ENCODE measurements at places on chromosomes 11 and 22.

- DNase-seq: no peak
Observed at GRCh38 chr22:41995211-41995610, 3.4 kb upstream of the WBP2NL start.

DNA sequence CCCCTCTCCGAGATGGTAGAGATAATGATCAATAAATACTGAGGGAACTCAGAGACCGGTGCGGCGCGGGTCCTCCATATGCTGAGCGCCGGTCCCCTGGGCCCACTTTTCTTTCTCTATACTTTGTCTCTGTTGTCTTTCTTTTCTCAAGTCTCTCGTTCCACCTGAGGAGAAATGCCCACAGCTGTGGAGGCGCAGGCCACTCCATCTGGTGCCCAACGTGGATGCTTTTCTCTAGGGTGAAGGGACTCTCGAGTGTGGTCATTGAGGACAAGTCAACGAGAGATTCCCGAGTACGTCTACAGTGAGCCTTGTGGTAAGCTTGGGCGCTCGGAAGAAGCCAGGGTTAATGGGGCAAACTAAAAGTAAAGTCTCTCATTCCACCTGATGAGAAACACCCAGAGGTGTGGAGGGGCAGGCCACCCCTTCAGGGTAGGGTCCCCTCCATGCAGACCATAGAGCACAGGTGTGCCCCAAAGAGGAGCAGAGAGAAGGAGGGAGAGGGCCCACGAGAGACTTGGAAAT lies 43.2 kb downstream of the IGLL1 start:
- no peak for DNase-seq

- DNase-seq: no peak
Observed at GRCh38 chr11:101083335-101083734, 46.3 kb downstream of the PGR start.

GRCh38 chr11:120186774-120187591 lies 23.8 kb upstream of the OAF start:
- DNase-seq: no peak

DNA sequence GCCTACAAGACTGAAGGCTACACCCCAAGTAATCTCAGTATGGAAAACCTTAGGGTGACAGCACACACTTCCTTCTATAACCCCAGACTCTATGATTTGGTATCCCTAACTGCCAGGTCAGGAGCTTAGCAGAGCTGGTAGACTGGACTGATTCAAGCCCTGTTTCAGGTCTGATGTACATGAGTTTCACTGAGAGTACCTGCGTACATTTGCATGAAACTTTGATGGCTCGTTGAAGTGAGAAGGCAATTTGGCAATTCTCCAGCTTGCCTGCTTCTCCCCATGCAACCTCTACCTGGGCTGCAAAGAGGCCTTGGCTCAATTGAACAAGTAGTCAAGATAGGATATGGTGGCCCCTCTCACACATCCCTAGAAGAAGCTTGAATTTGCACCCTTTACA lies 10.2 kb downstream of the FIBIN start:
- no peak for DNase-seq

DNA sequence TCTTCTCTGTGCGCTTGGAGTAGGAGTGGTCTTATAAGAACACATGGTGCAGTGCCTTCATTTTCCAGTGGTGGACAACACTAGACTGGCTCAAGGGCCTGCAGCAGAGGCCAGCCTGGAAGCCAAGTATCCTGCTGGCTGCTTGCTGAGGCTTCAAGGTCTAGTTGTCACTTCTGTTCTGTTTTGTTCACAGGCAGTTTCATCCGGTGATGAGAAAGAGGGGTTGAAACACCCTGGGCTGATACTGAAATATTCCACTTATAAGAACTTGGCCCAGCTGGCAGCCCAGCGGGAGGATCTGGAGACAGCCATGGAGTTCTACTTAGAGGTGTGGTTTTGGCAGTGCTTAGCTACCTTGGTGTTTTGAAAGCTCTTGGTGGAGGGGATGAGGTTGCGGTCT lies 29.8 kb downstream of the CABIN1 start:
- DNase-seq: no peak

DNA sequence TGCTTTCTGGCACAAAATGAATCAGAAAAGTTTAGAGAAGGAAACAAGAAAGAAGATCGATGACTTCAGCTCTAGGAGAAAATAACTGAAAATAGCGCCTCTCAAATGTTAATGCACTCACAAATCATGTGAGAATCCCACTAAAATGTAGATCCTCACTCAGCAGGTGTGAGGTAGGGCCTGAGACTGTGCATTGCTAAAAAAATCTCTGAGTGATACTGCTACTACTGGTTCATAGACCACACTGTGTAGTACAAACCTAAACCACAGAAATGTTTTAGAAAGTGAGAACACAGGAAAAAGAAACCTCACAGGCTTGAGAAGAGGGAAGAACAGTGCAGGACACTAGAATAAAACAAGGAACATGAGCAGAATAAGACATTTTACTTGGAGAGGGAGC lies 2.0 kb downstream of the OR8D4 start:
- no peak for DNase-seq

DNA sequence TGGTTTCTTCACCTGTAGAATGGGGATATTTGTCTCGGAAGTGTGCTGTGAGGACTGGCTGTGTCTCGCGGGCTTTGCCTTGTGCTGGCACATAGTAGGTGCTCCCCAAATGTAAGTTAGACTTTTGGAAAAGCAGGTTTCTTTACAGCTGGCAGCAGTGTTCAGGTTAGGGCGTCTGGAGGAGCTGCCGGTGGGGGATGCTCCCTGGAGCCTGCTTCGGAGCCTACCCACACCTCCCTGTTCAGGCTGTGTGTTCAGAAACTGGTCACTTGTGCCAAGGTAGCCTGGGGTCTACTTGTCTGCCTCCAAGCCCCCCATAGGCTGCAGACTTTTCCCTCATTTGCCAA lies 60.0 kb downstream of the OTOG start:
- no peak for DNase-seq

DNA sequence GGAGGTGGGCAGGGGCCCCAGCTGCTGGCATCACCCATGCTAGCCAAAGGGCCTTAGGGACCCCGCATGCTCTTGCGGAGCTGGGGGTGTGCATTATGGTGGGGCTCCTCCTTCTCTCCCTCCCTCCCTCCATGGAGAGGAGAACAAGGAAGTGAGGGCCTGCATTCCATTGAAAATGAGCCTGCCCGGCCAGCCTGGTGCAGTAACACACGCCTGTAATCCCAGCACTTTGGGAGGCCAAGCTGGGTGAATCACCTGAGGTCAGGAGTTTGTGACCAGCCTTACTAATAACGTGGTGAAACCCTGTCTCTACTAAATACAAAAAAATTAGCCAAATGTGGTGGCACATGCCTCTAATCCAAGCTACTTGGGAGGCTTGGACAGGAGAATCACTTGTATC lies 22.4 kb downstream of the SNAP29 start:
- no peak for DNase-seq

GRCh38 chr22:23520863-23521440 lies 59.1 kb downstream of the IGLL1 start:
- no peak for DNase-seq

DNA sequence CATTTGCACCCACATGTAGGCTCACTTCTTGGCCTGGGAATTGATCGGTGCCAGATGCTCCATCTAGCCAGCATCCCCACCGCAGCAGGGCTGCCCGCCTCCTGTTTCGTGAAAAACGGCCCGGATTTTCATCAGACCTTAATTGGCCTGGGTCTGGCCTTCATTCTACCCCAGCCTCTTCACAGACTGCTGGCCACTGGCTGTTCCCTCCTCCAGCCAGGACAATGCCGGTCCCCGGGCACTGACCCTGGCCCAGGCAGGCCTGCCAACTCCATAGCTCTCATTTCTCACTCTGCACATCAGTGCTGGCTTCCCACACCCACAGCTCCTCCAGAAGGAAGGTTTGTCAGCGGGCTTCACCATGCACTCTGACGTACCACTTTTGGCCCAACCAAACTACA lies 27.9 kb downstream of the TIMP3 start:
- no peak for DNase-seq

DNA sequence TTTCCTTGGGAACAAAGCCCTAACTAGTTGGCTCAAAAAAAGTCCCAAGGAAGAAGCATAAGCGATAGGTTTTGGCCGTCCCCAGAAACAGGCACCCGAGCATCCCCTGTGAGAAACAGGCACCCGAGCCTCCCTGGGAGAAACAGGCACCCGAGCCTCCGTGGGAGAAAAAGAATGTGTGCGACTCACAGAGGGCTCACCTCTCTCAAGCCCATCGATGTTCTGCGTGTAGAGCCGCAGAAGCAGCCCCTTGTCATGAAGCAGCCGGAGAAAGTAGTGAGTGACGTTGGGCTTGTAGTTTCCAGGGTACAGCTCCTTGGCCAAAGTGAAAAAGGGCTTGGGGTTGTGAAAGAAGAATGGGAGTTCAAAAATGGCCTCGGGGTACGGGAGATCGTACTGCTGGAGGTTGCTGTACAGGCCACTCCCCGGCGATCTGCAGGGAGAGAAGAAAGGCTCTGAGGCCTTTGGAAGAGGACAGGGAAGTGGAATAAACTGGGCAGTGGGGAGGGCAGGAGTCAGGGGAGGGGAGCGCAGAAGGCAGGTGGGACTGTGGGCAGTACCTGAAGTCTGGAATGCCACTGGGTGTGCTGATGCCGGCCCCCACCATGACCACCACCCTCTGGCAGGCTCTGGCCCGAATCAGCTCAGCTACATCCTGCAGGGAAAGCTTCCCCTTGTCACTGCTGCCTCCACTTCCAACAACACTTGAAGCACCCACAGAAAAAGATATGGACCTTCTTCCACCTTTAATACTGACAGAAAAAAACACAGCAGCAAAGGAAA lies 3.2 kb downstream of the SIRT3 start:
- no peak for DNase-seq

DNA sequence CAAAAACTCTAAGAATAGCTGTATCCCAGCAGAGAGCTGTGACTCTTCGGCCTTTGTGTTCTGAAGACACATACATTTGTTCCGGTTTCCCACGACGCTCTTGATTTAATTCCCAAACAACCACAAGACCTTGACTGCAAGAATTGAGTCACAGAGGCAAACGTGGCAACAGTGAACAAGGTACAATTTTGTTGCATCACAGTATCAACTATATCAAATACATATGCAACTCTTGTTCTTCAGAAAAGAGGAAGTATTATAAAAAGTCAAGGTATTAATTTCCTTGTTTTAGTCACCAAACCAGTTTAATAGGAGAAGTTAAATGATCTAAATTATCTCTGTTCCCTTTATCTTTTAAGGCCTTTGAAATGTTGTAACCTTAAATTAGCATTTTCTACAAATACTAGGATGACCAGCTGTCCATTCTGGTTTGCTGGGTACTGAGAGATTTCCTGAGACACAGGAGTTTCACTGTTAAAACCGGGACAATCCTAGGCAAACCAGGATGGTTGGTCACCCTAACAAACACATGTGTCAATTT lies 11.1 kb downstream of the HPS5 start:
- DNase-seq: no peak

DNA sequence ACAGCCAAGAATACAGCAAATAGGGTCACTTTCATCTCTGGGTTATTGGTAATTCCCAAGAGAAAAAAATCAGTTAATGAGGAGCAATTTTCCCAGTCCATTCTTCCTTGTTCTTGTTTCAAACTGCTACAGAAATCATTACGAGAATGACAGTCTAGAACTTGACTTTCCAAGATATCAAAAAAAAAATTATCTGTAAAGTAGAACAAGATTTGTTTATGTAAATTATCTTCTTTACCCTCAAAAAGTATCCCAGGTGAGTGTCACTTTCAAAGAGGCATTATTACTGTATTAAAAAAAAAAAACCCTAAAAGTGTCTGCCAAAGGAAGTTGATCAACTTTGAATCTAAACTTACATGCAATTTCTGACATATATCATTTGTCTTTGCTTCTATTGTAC lies at the start of gene OR5W2:
Gene OR5W2, minus strand, starts transcription at position 101 of the 400 bp plus-strand sequence. Its CDS starts 0 bp downstream, at position 101.
- DNase-seq: no peak

- DNase-seq: no peak
Observed at GRCh38 chr11:43145653-43146052, 166.1 kb upstream of the API5 start.

DNA sequence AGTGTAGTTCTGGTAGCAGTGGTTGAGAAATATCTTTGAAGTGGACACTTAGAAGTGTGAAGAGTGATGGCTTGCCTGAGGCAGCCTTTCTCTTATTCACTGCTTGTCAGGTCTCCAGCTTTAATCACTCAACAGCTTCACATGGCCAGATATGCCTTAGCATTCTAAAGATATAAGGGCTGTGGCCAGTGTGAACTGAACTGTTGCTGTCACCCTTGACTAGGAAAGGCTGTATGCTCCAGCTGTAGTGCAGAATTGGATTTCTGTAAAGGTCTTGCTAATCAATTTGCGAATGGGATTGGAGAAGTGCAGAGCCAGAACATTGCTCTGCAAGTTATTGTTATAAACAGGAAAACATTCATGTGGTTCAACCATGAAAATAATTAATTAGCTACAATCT lies 266.7 kb downstream of the TMEM135 start:
- no peak for DNase-seq

DNA sequence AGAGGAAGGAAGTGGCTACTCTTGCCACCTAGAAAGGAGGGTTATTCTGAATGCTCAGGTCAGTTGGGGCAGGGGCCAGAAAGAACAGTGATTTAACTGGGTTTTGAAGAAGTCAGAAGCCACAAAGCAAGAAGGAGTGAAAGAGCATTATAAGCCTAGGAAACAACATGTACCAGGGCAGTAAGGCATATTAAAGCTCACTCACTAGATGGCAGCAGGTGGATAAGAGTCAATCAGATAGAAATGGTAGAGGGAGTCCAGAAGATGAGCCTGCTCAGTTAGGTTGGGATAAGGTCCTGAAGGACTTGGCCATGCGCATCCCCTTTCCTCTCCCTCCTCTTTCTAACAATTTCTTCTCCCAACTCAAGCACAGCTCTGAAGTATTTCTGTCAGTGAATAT lies 22.0 kb upstream of the PATE1 start:
- DNase-seq: no peak
